ENCODE measurements at places on chromosomes 1 and 21.

DNA sequence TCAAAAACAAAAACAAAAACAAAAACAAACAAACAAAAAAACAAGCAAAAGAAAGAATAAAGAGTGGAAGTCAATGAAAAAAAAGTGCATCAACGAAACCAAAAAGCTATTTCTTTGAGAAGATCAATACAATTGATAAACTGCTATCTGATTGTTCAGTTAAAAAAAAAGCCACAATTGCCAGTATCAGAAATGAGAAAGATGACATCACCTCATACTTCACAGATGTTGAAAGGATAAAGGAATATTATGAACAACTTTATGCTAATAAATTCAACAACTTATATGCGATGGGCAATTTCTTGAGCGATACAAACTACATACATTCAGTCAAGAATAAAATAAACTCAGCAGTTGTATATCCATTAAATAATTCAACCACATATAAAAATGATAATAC is 2.2 kb upstream of the LRRC3 start:
- DNase-seq, result no peak

GRCh38 chr1:44655609-44656008 is 18.7 kb downstream of the TMEM53 start:
- DNase-seq, result no peak

- DNase-seq, result no peak
Measured at GRCh38 chr1:111275079-111275478, 15.6 kb upstream of the CHIA start.

DNA sequence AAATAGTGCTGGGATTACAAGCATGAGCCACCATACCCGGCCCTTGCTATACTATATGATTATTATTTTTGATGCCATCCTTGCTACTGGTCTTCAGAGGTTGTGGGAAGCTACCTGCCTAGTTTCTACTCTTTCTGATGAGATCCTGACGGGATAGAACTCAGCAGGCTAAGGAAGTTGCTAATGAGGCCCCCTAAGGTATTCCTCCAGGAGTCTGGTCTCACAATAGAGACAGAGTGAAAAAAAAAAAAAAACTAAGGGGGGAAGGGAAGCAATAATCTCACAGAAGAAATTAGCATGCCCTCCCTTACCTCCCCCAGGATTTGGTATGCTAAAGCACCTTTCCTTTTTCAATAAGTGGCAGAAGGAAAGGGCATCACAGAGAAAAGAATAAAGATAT is 17.6 kb downstream of the INTS3 start:
- DNase-seq, result no peak

DNA sequence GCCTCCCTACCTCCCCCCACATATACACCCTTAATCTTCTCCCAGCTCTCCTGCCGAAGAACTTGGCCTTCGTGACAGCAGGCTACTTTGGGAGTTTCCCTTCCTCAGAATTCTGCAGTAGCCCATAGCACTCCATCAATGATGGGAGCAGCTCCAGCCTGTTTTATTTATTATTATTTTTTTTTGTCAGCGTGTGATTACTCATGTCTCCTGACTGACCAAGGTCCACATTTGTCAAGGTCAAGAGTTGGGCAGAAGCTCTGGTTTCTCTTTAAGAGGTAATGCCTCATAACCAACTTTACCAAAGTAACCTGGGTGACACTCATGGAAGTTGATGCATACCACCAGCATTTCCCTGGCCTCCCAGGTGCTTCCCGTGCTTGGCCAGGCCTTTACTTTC is 125.4 kb downstream of the ZZZ3 start:
- DNase-seq, result no peak

GRCh38 chr21:45423968-45424853 is 19.2 kb downstream of the COL18A1 start:
- DNase-seq, result no peak

- DNase-seq, result no peak
Measured at GRCh38 chr1:119774746-119775490, 6.2 kb upstream of the HMGCS2 start.

Data from GM20000 (cell line).